Inflammatory macrophage (primary cell): ENCODE measurements at places on chromosomes 3 and 15.

DNA sequence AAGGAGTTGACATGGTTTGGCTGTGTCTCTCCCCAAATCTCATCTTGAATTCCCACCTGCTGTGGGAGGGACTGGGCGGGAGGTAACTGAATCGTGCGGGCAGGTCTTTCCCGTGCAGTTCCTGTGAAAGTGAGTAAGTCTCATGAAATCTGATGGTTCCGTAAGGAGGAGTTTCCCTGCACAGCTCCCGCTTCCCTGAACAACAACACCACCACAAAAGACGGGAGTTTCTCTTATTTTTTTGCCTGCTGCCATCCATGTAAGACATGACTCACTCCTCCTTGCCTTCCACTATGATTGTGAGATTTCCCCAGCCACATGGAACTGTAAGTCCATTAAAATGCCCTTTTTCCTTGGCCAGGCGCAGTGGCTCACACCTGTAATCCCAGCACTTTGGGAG is 22.7 kb downstream of the XXYLT1 start:
- DNase-seq: no peak

DNA sequence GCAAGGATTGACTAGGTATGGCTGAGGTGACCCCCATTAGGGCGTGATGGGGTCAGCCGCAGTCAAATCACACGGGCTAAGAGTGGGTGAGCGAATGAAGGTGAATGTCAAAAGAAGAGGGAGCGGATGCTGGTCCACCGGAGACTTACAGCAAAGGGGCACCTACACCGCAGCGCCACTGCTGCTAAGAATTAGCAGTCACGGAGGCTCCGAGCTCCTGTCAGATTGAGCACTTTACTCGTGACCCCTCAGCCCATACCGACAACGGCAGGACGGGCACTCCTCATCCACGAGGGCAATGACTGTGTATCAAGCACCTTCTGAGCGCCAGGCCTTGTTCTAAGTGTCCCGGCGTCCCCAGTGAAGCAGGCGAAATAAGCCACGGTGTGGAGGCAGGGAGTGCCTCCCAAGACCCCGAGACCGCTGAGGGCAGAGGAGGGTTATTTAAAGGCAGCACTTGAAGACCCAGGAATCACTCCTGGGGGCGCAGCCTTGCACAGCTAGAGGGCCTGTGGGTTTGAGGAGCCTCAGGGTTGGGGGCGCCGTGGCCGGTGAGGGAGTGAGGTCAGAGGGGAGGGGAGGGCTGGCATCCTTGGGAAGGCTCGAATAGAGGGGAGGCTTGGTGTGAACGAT is 61.6 kb upstream of the GATA2 start:
- no peak for DNase-seq

DNA sequence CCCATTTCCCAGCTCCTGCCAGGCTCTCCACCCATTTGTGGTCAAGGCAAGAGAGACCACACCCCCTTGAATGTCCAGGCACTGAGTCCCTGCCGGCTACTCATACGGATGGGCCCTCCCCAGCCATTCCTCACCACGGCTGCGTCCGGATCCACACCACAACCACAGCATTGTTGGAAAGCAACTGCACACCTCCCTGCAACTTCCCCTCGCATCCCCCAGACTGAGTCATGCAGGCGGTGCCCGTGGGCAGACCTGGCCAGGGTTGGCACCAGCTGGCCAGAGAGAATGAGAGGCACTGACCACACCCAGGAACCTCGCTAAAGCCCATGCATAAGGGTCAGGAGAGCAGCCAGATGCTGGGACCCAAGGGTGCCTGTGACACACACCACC is 30.5 kb downstream of the LOXL1 start:
- peak; percentile 47 for DNase-seq

DNA sequence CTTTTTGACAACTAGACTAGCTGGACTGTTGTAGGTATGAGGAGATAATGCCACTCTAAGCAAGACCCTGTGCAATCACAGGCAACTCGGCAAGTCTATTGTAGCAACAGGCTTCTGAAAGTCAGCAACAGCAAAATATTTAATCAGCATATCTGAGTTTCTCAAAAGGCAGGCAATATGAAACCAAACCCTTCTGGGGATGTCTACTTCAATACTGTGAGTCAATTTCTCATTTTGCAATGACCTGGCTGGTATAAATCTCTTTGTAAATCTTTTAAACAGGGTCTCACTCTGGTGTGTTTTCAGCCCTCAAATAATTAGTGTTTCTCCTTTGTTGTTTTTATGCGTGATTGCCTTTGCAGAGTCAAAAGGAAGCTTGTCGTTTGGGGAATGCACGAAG is 1044.5 kb downstream of the NTRK3 start:
- no peak for DNase-seq

DNA sequence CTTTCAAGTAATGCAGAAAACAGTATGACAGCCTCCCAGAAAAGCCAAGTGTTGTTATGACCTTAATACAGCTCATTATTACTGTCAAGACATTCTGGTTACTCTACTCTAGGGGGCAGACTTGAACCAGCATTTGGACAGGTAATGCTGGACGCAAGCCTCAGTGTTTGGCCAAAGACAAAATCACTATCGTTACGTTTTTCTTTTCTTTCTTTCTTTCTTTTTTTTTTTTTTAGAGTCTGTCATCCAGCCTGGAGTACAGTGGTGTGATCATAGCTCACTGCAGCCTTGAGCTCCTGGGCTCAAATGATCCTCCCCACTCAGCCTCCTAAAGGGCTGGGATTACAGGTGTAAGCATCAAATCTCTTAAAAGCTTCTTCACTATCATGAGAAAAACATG is 29.4 kb upstream of the TMEM45A start:
- peak; percentile 56 for DNase-seq

DNA sequence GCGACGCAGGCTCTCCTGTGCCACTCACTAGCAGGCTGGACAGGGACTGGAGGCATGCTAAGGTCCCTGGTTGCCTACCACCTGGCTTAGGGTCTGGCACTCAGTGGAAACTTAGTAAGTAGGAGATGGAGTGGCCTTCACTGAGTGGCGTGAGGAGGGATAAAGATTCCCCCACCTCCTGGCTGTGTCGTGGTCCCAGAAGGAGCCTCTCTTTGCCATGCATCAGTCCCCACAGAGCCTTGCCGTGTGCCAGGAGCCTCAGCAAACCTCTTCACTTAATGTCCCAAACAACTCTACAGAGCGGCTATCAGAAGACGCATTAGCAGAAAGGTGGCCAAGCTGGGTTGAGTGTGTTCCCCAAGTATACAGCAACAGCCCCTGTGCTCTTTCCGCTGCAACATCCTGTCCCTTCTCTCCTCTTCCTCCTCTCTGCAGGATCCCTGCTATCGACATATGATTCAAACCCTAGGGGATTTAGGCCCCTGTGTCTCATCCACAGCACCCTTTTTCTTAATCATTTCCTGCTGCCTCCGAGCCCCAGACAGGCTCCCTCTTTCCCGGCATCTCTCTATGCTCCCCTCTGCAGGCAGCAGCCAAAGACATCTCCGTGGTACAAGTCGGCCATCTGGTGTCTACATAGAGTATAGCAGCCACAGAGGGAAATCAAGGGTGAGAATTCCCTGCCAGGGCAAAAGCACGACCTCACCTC is 66.7 kb downstream of the SLC6A1 start:
- DNase-seq: peak; percentile 61

- DNase-seq: no peak
Observed at GRCh38 chr3:155890671-155891190, 20.3 kb downstream of the GMPS start.

- peak; percentile 1 for DNase-seq
Observed at GRCh38 chr3:149969110-149969939, 1.4 kb downstream of the PFN2 start.

GRCh38 chr15:68365140-68365745 is 66.7 kb downstream of the ITGA11 start:
- peak; percentile 58 for DNase-seq

- DNase-seq: no peak
Observed at GRCh38 chr15:69472562-69472961, 19.9 kb downstream of the RPLP1 start.

DNA sequence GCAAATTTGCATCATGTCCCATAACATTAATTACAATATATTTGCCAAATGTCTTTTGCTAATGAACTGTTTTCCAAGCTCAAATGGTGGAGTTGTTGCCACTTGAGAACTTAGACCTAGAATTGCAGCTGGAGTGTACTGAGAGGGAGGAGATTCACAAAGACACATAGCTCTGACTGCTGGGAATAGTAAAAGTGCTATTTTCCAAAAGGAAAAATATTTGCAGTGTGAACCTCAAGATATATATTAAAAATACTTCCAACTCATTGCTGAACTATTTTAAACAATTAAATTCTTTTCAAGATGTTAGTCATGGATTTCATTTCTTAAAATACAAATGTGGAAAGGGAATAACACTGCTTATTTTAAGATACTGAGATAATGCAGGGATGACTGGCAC is 666.8 kb upstream of the ARPP21 start:
- no peak for DNase-seq

DNA sequence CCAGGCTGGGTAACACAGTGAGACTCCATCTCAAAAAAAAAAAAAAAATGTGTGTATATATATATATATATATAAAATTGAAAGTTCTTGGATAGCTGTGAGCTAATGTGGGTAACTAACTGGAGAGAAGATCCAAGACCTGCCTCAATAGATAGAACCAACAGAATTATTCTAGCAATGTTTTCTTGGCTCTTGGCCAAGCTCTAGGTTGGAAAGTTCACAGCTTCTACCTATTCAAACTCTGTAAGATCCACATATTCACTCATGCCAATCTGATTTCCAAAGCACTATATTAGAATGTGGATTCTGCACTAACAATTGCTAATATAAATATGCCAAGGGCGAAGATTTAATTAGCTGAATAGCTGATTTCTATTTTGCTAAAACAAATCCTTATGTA is 29.8 kb upstream of the CMTM6 start:
- DNase-seq: no peak

DNA sequence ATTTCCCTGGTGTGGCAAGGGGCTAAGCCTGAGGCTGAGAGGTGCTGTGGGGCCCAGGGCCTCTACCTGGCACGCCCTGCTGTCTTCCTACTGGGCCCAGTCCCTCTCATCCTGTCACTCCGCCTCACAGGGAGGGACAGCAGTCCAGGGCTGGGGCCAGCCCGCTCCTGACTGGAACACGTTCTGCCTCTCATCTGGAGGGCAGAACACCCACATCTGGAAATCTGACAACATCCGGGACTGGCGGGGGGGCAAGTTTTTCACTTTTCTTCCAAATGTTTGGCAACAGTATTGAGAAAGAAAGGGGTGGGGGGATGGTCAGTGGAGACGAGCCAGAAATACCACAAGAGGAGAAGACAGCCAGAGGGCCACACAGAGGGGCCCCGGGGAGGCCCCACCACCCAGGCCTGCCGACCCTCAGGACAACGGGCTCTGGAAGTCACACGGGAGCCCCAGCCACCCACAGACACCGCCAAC is 1.8 kb upstream of the MYL3 start:
- DNase-seq: peak; percentile 42

- DNase-seq: no peak
Observed at GRCh38 chr3:66098436-66098835, 59.7 kb upstream of the MAGI1 start.

GRCh38 chr3:104514371-104514770 is 852.3 kb upstream of the ALCAM start:
- no peak for DNase-seq

- peak; percentile 29 for DNase-seq
Observed at GRCh38 chr3:53493963-53494791, at the start of gene CACNA1D. TSS of gene CACNA1D (plus strand) at chr3:53494611. CDS start at chr3:53495167, 556 bp downstream.

DNA sequence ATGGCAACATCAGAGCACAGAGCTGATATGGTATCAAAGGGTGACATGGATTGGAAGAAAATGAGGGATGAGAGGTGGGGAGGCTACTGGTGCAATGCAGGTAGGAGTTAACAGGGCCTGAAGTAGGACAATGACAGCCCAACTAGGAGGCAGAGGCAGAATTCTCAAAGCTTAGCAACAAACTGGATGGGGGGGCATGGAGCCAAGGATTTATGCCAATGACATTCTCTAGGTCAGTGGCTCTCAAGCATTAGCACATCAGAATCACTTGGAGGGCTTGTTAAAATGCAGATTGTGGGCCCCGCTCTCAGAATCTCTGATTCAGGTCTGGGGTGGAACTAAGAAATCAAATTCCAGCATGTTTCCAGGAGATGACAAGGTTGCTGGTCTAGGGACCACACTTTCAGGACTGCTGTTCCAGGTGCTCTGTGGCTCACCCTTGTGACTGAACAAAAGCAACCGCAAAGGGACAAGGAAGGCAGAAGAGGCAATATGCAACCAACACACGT is 98.0 kb upstream of the TNIK start:
- no peak for DNase-seq

DNA sequence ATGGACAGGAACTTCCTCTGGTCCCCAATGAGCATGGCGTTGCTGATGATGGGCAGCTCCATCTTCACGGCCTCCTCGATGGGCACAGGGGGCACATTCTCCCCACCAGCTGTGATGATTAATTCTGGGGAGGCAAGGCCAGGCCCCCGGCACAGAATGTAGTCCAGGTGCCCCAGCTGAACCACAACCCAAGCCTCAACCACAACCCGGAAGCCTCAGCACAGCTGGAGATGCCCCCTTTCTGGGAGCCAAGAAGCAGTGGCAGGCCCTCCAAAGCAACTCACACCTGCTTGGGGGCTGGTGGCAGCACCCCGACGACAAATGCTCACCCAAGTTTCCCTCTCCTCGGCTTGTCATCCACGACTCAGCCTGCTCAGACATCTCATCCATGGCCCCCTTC is 25.2 kb downstream of the IDH3A start:
- no peak for DNase-seq

DNA sequence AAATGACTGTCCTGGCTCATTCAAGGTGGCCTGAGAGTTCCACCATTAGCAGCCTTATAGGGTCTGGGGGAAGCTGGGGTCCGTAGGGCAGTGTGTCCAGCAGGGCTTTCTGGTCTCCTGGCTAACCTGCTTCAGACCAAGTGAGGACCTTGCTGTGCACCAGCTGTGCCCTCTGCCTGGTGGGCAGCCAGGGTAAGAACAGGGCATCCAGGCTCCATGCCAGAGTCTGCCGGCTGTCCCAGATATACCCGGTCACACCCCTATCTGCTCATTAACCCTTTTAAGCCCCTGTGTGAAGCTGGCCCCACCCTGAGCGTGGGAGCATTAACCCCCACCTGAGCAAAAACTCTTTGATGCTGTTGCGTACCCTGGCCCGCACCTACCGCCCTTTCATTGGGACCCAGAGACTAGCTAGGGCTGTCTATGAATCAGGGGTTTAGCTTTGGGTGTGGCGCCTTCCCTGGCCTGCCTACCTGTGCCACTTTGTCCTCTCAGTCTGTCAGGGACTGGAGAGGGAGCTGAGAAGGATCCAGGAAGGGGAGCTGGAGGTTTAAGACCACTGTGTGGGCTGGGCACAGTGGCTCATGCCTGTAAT is 17.6 kb downstream of the SEMA3F start:
- no peak for DNase-seq

DNA sequence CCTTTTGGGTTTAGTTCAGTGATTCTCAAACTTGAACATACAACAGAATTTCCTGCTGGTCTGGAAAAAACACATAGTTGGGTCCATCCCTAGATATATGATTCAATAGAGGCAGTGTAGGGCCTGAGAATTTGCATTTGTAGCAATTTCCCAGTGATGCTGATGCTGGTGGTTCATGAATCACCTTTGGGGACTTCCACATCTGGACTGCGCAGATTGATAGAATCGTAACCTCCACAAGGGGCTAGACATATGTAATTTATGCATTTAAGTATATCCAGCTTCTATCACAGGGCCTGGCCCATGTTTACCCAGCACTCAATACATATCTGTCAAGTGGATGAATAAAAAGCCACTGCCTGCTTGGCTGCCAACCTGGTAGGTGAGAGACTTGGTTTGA is 33.8 kb upstream of the SUCLG2 start:
- no peak for DNase-seq
